NT2/D1 (cell line): ENCODE measurements at places on chromosomes 4 and X.
A peak's percentile ranks its signal among the peaks of the same experiment; 100 is the strongest.

- DNase-seq, result no peak
These were observed 408.2 kb upstream of the INTU start for GRCh38 chr4:127224556-127224955.

DNA sequence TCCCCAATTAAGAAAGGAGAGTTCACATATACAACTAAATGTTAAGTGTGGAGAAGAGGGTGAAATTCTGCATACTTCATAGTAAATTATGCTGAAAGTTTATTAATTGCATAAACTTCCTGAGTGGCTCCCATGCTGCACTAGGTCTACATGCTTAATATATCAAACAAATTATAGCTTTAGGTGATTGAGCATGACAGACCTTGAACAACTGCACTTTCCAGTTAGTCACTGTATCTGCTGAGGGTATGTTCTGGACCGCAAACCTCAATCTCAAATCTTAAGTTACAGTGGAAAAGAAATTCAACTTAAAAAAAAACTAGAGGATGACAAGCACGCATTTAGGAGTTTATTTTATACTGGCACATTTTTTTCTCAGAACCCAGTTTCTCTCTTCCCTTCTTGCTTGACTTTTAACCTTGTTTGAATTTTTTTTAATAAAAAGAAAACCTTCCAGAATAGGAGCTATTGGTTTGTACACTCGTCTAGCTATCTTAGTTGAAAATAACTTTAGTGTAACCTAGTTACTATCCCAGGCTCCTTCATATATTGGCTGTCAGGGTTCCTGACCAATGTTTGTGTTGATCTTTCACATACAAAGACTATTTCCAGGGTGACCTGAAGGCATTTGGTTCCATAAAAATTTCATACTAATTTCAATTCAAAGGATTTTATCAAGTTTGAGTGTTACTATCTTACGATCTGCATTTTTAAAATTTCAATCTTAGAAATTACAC is 10.2 kb upstream of the FAM120C start:
- no peak for DNase-seq

DNA sequence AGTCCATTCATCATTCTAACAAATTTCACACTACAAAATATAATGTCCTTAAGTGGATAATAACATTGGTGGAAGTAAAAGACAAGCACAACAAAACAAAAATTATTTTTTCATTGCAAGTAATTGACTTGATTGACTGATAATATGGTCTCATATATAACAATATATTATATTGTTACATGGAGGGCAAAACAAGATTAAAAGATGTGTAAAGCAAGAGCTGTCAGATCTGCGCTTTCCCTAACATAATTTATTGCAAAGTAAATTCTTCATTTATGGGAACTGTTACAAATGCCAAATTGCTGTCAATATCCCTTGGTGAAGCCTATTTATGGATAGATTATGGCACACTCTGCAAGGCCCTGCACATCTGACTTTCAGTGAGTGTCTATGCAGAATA is 233.6 kb downstream of the PCDH7 start:
- DNase-seq, result no peak

DNA sequence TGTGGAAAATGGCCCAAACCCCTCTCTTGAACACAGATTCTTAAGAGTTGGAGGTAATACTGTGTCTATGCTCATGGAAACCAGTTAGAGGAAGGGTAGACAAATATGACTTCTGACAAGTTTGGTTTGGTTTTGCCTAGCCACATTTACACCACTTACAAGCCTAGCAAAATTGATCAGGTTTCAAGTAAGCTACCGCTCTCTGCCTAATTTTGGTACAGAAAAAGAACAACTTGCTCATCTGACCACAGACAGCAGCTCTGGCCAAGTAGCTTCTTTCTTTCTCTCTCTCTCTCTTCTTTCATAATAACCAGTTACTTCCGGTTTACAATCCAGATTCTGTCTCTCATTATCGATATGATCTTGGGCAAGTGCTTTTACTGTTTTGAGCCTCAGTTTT is 260.0 kb downstream of the GLUD2 start:
- no peak for DNase-seq

- no peak for DNase-seq
These were observed 71.0 kb downstream of the SNCA start for GRCh38 chr4:89765966-89766365.

- DNase-seq, result peak; percentile 54
These were observed 556.1 kb downstream of the SPRY1 start for GRCh38 chr4:123952530-123953274.

DNA sequence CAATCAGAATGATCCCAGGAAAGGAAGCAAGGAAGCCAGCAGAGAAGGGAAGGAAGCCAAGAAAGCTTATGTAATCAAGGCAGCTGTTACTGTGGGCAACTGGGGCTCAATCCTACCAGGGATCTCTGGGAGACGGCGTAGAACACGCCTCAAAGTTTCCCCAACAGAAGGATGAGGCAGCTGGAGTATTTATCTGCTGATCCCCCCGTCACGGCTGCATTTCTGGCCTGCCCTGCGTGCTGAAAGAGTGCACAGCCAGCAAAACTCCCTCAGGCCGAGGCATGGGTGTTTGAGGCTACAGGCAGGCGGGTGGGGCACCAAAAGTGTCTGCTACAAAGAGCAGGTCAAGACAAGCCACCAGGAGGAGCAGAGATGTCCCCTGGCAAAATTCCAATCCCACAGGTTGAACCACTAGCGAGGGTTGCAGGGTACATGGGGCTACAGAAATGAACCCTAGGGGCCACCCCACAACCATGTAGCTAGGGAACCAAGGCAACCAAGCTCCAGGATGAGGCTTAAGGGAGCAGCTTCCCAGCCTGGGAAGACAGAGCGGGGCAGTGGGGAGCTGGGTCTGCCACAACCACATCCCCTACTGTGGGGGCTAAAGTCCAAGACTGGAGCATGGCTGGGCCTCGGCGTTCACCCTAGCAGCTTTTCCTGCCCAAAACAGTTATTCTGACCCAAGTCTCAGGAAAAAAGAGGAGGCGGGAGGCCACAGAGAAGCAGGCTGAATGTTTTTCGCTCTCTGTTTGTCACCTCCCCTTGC is 113.4 kb downstream of the BCOR start:
- no peak for DNase-seq

- DNase-seq, result no peak
These were observed 28.6 kb upstream of the ZCCHC4 start for GRCh38 chr4:25283948-25284347.

GRCh38 chr4:89837993-89838390 is 1.0 kb upstream of the SNCA start:
- DNase-seq, result no peak

DNA sequence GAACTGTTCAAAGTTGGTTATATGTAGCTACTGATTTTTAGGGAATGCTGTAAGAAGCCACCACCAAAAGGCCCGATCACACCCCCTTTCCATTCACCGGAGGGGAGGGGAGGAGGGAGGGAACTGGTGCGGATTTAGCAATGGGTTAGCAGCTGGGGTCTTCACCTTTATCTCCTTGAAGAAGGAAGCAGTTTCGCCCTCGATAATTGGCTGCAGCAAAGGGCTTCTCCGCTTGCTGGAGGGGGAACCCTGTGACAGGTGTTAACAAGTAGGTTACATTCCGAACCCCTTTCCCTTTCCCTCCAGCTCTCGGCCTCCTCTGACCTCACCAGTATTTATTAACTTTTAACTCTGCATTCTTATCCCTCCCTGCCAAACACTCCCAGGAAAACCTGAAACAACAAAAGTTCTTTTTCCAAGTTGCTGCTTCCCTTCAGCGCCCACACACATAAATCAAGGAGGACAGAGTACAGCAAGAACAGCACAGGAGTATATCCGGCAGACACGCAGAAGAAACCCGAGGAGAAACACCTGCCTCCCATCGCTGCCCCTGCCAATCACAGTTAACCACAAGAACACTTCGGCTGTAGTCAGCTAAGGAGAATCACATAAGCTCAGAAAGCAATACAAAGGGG is 39.8 kb upstream of the NAP1L5 start:
- DNase-seq, result no peak

DNA sequence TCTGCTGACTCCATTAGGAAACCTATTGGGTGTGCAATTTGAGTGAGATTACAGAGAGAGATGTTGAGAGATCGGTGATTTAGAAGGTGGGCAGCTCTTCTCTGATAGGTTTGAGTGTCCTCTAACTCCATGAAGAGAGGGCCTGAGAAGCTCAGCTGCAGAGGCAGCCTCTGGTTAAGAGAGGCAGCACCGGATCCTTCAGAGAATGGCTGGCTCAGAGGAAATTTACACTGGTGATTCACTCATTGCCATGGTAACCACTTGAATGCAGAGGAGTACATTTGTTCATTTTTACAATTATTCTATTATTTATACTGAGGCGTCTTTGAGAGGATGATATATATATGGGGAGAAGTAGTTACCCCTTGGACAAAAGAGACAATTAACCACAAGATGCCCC is 171.7 kb downstream of the PDGFRA start:
- DNase-seq, result no peak

DNA sequence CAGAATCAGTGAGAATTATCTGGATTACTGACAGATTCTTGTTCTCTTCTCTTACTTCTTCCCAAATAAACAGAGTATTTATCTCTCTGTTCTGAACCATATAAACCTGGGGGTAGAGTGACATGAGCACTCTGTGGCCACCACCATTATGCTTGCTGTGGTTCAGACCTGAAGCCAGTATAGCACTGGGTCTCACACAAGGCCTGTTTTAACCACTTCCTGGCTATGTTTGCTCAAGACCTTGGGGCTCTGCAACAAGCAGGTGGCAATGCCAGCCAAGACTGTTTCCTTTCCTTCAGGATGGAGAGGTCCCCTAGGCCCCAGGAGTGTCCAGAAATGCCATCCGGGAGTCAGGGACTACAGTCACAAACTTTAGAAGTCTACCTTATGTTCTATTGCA is 21.7 kb upstream of the HEPH start:
- DNase-seq, result no peak

DNA sequence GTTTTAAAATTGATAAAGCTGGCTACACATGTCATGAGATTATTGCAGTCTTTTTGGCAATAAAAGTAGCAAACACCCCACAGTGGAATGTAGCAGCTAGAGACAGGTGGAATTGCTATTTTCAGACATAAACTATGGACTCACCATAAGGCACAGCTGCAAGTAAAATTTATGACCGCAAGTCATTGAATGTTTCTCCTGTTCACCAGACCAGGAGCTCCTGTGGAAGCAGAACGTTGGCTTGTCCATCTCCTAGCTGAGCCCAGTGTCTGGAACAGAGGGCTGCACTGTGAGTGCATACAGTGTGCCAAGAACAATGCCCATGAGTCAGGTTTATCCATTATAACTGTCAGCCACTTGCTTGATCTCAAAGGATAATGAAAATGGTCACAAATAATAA is 538.2 kb downstream of the INPP4B start:
- DNase-seq, result no peak

GRCh38 chr4:158991534-158992155 is 111.2 kb upstream of the RAPGEF2 start:
- DNase-seq, result no peak

GRCh38 chrX:72089254-72089653 is 42.5 kb downstream of the RTL5 start:
- no peak for DNase-seq

DNA sequence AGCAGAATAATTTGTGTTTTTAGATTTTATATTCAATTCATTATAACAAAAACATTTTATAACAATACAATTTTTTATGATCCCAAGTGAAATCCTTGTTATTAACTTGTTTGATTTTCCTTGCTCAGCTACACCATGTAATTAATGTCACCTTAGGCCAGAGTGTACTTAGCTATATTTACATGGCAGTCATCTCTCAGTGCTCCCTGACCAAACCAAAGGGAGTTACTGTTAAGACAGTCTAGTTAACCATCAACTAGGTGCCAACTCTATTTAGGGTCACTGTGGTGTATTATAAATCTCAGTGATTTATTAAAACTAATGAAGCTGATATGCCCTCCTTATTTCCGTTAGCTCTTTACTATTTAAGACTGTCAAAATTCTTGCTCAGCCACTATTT is 44.4 kb downstream of the CCDC158 start:
- DNase-seq, result no peak

DNA sequence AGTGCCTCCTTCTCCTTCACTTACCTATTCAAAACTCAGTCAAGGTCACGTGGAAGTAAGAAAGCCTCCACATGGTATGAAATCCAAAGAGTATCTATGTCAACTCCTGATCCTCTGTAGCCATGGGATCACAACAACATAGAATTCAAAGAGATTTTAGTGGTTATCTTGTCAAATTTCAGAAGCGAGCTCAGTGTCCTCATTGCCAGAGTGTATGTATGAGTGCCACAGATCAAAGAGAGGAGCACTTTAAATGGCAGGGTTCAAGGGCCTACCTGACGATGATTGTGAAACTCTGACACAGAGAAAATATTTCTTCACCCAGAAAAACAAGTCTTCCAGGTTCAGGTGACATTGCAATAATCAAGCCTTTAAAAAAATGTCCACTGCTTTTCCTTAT is 1.2 kb upstream of the ACE2 start:
- DNase-seq, result no peak

DNA sequence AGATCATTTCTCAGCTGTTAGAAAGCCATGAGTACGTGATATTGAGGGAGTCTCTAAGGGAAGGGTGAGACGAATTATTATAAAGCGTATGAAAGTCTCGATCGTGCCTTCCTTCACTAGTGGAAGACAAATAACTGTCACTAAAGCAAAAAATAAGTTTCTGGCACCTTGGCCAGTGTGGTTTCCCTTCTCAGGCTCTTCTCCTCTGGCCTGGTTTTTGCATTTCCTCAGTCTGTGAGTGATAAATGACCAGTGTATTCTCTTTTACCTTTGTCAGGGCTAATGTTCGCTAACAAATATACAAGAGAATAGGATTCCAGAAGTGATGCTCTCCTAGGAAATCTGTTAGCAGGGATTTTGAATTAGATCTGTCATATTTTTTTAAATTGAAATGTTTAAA is 19.6 kb downstream of the TXK start:
- DNase-seq, result no peak
